ENCODE measurements at places on chromosomes 16 and 17.

DNA sequence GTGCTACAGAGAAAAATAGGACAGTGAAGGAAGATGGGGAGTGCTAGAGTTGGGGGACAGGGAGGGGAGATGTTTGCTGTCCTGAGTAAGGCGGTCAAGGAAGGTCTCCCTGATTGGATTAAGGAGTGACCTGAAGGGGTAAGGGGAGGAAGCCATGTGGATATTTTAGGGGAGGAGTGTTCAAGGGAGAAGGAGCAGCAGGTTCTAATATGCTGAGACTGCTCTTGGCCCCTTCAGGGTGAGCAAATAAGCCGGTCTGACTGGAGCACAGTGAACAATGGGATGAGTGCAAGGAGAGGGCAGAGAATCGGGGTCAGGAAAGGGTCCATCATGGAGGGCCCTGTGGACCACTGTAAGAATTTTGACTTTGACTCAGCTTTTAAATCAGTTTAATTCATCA, 188.8 kb downstream of the IRX3 start:
- DNase-seq, result no peak

DNA sequence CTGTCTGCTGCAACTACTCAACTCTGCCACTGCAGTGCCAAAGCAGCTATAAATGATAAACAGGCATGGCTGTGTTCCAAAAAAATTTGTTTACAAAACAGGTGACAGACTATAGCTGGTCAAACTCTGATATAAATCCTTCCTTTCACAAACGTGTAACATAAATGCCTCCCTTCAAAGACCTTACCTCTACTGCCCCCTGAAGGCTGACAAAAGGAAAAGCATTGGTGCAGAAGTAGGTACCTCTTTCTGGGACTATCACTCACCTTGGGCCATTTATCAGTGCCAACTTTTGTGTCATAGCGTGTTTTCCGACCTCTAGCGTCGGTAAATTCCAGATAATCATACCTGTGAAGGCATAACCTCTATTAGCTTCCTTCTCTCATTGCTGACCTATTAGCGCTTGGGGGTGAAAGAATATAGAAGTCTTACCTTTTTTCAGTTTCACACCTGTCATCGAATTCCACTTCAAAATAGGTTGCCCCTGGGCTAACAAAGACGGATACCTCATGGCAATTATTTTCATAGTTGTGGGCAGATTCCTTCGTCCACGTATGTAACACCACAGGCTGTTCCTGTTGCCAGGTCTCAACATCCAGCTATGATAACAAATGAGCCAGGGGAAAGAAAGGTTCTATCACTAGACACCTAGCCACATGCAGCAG, 67.9 kb downstream of the ZZEF1 start:
- no peak for DNase-seq

- no peak for DNase-seq
Observed at GRCh38 chr16:58032710-58033293, 7.2 kb downstream of the MMP15 start.

- no peak for DNase-seq
Observed at GRCh38 chr17:80702315-80703141, 157.9 kb downstream of the RPTOR start.

- no peak for DNase-seq
Observed at GRCh38 chr16:11383481-11384183, 38.4 kb downstream of the RMI2 start.

- no peak for DNase-seq
Observed at GRCh38 chr16:4094127-4094773, 22.0 kb downstream of the ADCY9 start.

GRCh38 chr16:85461022-85461813, 151.9 kb upstream of the GSE1 start:
- DNase-seq, result no peak

DNA sequence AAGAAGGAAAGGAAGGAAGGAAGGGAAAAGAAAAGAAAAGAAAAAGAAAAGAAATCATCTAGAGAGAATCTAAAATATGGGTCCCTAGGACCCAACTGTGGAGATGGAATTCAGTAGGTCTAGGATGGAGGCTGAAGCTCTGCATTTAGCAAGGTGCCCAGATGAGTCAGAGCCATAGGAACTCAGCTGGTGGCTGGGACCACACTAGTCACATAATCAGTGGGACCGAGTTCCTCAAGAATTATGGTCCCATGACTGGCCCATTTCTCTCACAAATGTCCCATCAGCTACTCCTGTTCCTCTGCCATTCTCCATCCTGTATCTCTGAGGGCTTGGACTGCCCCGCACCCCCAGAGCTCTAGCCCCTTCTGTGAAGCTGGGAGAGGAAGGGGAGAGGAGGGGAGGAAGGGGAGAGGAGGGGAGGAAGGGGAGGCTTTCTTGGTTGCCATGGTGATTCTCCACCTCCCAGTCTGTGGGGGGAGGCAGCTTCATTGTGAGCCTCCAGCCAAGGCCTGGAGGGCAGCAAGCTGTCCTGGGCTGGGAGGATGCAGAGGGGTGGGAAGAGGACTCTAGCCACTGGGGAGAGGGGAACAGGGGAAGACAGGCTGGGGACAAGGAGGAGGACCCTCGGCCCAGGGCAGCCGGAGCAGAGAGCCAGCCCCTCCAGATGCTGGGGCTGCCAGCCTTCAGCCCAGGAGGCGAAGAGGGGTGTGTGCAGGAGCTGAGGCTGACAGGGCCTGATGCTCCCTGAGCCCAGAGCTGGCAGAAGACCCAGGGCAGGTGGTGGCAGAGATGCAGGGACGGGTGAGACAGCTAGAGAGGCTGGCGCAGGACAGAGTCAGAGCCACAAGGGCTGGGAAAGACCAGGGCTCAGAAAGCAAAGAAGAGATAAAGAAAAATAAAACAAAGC, 37.8 kb upstream of the LHX1 start:
- no peak for DNase-seq
